ENCODE measurements at places on chromosomes 5 and 9.

DNA sequence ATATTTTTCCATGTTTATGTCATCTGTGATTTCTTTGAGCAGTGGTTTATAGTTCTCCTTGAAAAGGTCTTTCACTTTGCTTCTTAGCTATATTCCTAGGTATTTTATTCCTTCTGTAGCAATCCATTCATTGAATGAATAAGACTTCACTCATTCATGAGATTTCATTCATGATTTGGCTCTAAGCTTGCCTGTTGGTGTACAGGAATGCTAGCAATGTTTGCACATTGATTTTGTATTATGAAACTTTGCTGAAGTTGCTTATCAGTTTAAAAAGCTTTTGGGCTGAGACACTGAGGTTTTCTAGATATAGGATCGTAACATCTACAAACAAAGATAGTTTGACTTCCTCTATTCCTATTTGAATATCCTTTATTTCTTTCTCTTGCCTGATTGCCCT lies 15.9 kb downstream of the RLN2 start:
- no peak for DNase-seq

DNA sequence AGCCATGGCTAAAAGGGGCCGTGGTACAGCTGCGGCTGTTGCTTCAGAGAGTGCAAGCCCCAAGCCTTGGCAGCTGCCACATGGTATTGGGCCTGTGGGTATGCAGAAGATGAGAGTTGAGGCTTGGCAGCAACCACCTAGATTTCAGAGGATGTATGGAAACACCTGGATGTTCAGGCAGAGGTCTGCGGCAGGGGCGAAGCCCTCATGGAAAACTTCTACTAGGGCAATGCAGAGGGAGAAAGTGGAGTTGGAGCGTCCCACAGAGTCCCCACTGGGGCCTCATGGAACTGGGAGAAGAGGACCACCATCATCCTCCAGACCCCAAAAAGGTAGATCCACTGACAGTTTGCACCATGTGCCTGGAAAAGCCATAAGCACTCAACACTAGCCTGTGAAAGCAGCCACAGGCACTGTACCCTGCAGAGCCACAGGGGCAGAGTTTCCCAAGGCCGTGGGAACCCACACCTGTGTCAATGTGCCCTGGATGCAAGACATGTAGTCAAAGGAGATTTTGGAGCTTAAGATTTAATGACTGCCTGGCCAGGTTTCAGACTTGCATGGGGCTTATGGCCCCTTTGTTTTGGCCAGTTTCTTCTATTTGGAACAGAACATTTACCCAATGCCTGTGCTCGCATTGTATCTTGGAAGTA lies 65.9 kb downstream of the DMXL1 start:
- DNase-seq, result no peak

DNA sequence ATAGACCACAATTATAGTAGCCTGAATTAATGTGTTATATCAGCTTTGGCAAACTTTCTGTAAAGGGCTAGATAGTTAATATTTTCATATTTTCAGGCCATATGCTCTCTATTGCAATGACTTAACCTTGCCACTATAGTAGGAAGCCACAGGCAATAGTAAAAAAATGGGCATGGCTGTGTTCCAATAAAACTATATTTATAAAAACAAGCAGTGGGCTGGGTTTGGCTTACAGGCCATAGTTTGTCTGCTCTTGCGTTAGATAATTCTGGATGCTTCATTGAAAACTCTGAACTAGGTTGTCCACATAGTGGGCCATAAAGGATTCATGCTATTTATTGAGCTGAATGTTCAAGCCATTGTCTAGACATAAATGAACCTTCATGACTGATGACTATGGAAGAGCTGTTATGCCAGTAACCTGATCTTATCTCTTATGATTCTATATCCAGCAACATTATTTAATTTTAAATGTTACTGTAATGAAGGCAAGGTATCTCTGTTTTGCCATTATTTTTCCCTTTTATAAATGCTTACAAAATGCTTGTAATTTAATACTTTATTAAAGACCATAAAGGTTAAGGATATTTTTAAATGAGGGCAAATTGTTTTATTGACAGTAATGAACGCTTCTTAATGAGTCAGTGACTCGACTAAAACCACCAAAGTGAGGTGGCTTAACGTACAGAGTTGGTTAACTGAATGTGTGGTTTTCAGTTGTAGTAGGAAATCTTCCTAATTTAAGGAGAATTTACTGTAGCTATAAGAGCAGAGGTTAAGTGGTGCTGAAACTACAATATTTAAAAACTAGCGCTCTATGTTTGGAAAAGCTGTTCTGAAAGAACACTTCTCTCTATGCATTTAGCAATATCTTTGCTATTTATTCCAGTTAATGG lies 560.6 kb downstream of the PRR16 start:
- no peak for DNase-seq

DNA sequence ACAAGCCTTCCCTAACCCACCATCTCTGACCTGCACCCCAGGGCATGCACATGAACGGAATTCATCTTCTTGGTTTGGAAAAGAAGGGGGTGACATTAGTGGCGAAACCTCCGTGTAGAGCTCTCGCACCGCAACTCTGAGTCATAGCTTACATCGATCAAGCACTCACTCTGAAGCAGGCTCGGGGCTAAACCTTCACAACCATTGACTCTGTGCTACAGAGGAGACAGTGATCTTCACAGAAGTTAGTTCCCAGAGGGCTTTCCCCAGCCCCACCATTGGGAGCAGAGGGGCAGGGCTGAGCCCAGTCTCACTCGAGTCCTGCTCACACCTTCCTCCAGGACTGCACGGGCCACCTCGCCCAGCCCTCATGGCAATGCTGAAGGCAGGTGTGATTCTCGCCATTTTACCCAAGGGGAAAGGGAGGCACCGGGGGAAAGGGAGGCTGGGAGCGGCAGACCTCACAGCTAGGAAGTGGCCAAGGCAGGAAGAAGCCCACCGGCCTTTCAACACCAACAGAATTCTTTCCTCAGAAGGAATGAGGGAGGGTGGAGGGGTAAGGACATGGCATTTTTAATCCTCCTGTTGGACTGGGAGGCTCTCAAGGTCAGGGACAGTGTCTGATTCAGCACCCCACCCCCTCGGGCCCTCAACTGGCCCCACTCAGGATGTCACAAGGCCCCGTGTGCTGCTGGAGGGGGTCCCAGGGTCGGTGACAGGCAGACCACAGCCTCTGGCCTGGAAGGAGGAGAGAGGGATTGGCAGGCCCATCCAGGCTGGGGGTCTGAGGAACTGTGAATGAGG lies 25.9 kb upstream of the IL17B start:
- DNase-seq, result no peak

GRCh38 chr5:100644185-100644584 lies 109.0 kb downstream of the FAM174A start:
- no peak for DNase-seq

DNA sequence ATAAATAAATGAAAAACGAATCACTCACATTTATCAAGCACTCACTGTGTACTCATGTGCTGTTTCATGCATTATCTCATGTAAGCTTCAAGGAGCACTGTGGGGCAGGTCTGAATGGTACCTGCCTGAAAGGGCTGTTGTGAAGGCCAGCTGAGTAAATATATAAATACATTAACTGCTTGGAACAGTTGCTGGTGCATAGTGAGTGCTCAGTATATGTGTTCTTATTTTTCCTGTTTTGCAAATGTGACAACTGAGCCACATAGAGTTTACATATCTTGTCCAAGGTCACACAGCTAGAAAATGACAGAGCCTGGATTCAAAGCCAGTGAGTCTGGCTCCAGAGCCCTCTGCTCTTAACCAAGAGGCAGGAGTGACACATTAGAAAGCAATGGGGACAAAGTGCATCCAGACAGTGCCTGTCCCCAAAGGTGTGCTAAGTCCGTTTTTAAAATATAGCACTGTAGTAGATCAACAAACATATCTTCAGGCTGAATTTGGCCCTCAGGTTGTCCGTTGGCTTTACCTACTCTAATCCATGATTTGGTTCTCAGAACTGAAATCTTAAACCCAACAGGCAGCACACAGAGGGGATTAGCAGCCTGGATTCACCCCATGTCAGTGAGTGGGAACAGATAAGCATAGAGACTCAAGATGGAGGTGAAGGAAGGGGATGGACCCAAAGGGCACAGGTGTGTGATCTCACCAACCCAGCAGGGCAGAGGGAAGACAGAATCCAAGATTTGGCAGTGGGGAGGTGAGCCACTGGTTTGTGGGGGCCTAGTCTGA lies 70.8 kb downstream of the WWC1 start:
- no peak for DNase-seq

DNA sequence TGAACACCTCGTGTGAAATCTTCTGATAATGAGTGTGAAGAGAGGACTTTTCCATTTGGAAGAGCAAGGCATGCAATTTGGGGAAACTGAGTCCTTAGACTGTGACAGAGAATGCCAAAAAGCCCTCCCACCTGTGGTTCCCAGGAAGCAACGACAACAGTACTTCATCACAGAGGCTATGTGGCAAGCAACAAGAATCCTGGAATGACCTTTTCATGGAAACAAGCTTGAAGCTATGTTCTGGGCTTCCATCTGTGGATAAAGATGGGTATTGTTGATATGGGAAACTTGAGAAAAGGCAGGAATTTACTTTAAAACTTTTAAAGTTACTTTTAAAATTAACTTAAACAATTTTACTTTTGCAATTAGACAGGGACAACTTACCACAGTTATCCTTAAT lies 131.2 kb upstream of the ANKH start:
- no peak for DNase-seq

DNA sequence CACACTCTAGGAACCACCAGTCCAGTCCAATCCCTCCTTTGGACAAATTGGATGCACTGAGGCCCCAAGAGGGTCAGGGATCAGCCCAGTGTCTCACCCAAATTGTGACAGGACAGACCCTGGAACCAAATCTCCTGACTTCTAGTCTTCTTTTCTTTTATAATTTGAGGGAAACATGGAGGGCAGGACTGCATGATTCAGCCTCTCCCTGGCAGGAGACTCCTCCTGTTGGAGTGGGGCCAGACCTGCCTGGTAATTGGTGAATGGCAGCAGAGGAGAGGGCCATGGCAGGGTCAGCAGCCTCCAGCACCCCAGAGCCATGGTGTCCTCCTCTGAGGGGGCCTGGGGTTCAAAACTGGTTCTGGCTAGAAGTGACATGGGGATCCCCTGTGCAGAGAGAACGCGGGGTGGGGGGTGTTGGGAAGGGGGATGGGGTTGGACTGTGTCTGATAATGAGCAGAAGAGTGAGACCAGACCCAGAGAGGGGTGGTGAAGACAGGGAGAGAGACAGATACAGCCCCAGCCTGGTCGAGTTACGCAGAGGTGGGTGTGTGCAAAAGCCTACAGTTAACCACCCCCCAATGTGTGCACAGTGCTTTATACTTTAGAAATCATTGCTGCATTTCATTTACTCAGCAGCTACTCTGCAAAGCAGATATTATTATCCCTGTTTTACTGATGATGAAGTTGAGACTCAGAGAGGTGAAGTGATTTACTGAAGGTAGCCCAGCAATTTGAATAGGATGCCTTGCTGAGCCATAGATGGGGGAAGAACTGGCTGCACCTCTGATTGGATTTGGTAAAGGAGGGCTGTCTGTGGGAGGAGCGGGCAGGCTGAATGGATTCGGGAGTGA lies 3.8 kb upstream of the SYNPO start:
- no peak for DNase-seq

All from head of caudate nucleus (tissue), 42 donors.